ENCODE measurements at places on chromosomes 13 and 19.

- no peak for DNase-seq
These were observed 57.5 kb downstream of the ERICH4 start for GRCh38 chr19:41500443-41500842.

GRCh38 chr19:14943601-14944000 is 2.3 kb downstream of the OR7C2 start:
- no peak for DNase-seq

- no peak for DNase-seq
These were observed 200.5 kb downstream of the KLF5 start for GRCh38 chr13:73259061-73260017.

GRCh38 chr19:31254611-31255010 is 94.6 kb downstream of the TSHZ3 start:
- DNase-seq, result no peak

- peak; percentile 79 for DNase-seq
These were observed 35.5 kb upstream of the ZNF254 start for GRCh38 chr19:24051516-24051915.

- DNase-seq, result no peak
These were observed 194.3 kb upstream of the SOX1 start for GRCh38 chr13:111872475-111873150.

DNA sequence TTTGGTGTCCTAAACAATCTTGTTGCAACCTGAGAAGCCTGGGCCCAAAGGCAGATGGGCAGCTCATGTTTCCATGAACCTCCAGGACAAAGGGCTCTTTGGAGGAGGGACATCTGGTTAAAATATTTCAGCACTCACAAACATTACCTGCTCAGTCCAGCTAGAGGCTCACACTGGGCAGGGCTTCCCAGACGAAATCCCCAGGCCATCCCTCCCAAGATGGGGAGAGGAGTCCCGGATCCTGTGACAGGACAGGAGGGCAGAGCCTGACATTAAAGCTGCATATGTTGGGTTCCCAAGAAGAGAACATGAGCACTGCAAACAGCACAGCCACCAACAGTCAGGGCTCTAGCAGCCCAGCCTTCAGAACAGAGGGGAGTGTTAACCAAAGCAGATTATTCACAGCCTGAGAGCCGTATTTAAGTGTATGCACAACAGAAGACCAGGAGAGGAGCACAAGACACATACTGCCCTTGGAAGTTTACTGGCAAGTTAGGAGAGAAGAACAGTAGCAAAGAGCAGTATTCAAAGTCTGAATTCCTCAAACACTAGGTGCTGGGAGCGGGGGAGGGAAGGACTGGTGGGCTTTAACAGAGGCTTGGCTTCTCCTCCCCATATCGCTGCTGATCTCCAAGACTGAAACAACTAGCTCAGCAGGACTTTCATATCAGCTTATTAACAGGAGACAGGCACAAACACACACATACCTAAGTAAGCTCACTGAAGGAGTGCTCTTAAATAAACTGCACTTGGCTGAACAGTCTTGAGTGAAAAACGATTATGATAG is 12.3 kb downstream of the ATP7B start:
- no peak for DNase-seq

DNA sequence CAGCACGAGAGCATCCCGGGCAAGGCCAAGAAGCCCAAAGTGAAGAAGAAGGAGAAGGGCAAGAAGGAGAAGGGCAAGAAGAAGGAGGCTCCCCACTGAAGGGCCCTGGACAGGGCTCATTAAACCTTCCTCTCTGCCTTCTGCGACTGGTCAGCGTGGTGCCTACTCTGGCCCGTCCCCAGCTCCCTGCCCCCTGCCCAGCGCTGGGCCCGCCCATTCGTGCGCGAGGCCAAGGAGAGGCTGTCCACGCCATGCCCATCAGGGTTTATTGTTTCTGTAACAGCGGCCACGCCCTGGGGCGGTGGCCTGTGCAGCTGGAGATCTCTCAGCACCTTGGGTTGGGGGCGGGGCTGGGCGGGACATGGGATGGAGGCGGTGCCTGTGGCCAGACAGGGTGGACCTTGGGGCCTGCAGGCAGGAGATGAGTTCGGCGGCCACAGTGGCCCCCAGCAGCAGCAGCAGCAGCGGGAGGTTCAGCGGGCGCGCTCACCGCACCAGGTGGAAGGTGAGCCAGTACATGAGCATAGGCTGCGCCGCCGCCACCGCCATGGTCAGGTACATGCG is 897 bp downstream of the C19orf33 start:
- DNase-seq, result peak; percentile 83

GRCh38 chr13:94020833-94021232 is 458.6 kb downstream of the DCT start:
- peak; percentile 59 for DNase-seq

DNA sequence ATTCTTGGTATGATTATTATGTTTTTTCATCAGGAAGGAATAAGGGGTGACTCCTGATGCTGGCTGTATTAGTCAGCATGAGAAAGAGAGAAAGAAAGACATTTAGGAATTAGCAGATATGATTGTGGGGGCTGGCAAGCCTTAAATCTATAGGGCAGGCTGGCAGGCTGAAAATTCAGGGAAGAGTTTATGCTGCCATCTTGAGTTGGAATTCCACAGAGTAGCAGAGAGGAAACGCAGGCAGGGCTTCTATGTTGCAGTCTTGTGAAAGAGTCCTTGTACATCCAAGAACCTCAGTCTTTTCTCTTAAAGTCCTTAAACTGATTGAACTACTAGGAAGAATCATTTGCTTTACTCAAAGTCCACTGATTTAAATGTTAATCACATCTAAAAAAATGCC is 262.7 kb upstream of the SLC10A2 start:
- peak; percentile 10 for DNase-seq

DNA sequence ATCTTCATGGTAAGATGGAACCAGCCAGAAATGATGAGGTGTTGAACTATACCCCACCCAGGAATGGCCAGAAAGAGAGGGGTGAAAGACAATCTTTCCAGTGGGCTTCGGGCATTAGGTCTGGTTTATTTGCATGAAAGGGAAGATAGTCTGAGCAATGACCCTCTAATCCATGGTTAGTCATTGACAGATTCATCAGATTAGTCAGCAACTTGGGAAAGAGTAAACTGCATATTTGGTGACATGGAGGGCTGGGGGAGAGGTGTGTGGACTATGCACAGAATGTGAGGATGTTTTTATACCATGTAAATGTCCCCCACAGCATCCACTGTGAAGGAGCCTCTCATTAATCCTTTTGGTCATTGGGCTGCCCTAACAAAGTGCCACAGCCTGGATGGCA is 30.1 kb upstream of the USP12 start:
- peak; percentile 42 for DNase-seq

GRCh38 chr13:41917641-41918040 is 43.3 kb downstream of the VWA8 start:
- peak; percentile 48 for DNase-seq

DNA sequence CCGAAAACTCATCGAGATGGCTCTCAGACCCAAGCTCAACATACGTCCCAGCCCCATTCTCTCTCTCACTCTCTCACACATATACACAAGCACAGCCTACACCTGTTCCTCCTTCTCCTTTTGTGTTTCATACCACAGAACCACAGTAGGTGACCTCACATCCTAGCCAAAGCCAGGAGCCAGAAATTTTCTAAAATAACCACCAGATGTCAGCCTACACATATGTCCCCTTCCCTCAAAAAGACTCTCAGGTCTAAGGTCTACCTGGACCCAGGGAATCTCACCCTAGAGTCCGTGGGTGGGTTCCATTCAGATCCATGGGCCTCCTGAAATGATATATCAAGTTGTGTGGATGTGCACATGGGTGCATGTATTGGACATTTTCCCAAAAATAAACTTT is 104.2 kb upstream of the IPO5 start:
- DNase-seq, result peak; percentile 55

- no peak for DNase-seq
These were observed 20.4 kb downstream of the ARHGEF1 start for GRCh38 chr19:41903193-41903953.

GRCh38 chr13:25037057-25037813 is 58.7 kb upstream of the PABPC3 start:
- peak; percentile 50 for DNase-seq

DNA sequence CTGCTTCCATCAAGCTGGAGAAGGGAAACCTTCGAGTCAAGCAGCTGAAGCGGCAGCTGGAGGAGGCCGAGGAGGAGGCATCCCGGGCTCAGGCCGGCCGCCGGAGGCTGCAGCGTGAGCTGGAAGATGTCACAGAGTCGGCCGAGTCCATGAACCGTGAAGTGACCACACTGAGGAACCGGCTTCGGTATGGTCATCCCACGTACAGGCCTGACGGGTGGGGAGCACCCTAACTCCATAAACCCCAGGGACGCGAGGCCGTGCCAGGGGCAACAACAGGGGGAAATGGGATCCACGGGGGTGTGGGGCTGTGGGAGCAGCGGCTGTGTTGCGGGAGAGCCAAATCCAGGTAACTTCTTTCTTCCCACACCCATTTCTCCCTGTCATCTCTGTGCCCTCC is 20.2 kb downstream of the KCNC3 start:
- no peak for DNase-seq

DNA sequence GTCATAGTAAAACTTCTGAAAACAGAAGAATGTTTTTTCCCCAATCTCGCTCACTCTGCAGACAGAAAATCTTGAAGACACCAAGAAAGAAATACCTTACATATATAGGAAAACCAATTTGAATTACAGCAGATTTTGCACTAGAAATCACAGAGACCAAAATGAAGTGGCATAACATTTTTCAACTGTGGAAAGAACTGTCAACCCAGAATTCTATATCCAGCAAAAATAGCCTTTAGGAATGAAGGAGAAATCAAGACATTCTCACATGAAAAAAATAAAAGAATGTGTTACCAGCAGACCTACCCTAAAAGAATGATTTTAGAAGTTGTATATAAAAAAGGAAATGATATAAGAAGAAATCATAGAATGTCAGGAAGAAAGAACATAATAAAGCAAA is 28.7 kb downstream of the CCDC122 start:
- no peak for DNase-seq

DNA sequence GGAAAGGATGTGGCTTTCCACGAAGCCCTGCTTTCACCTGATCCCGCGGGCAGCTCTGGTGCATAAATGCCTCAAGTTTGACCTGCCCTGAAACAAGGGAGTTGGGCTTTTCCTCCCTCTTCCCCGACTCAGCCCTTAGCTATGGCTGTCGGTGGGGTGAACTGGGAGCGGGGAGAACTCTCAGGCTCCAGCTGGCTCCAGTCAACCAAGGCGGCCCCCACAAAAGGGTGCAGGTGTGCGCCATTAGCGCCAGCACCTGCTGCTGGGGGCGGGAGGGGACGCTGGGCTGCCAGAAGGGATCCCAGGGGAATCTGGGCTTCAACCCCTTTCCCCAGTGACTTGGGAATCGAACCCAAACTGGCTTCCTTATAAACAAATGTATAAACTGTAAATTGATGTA is 7.1 kb upstream of the DHRS12 start:
- no peak for DNase-seq

DNA sequence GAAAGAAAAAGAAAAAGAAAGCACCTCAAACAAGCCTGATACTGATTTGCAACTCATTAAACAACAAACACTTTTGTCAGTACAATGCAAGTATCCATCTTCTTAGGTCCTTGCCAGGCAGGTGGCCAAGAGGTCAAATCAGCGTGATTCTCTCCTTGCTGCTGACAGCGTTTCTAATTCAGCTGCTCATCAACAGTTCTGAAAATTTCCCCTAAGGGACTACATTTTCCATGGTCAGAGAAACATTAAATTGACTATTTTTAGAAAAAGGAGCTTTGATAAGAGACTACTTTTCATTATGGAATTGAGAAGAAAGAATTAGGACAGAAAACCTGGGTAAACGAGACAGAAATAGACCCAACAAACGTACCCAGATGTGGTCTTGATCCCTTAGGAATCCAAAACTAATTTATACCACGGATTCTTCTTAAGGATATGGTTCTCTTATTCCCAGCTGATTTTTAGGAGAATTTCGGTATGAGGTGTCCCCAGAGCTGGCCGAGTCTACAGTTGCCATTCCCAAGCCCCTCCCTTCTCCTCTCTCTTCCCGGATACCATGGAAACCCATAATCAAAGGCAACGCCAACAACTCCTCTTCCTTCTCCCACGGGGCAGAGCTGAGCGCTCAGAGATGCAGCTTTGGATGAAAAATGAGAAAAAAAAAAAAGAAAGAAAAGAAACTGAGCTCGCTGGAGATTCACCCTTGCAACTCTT is 29.5 kb upstream of the CEBPG start:
- no peak for DNase-seq

- DNase-seq, result peak; percentile 33
These were observed 435.6 kb upstream of the SLITRK5 start for GRCh38 chr13:87235621-87236020.

- no peak for DNase-seq
These were observed at the start of gene MRI1 for GRCh38 chr19:13764101-13764807. Gene MRI1 (plus strand): TSS chr19:13764522. CDS start chr19:13764589, 67 bp downstream.

GRCh38 chr19:48964205-48965039 is 687 bp upstream of the FTL start:
- no peak for DNase-seq

GRCh38 chr19:51311351-51312257 is at the start of gene IGLON5:
Gene IGLON5 (plus strand): TSS chr19:51311644. CDS start chr19:51311848, 204 bp downstream.
- DNase-seq, result no peak

GRCh38 chr13:77350811-77351210 is 23.9 kb upstream of the MYCBP2 start:
- DNase-seq, result no peak

Data from bronchial epithelial cell (primary cell).